ENCODE measurements at places on chromosomes 6 and 20.
A peak's percentile ranks its signal among the peaks of the same experiment; 100 is the strongest.

GRCh38 chr20:63071541-63072181 is 64.9 kb upstream of the BHLHE23 start:
- peak; percentile 26 for DNase-seq

GRCh38 chr6:15063253-15063853 is 182.5 kb upstream of the JARID2 start:
- no peak for DNase-seq

DNA sequence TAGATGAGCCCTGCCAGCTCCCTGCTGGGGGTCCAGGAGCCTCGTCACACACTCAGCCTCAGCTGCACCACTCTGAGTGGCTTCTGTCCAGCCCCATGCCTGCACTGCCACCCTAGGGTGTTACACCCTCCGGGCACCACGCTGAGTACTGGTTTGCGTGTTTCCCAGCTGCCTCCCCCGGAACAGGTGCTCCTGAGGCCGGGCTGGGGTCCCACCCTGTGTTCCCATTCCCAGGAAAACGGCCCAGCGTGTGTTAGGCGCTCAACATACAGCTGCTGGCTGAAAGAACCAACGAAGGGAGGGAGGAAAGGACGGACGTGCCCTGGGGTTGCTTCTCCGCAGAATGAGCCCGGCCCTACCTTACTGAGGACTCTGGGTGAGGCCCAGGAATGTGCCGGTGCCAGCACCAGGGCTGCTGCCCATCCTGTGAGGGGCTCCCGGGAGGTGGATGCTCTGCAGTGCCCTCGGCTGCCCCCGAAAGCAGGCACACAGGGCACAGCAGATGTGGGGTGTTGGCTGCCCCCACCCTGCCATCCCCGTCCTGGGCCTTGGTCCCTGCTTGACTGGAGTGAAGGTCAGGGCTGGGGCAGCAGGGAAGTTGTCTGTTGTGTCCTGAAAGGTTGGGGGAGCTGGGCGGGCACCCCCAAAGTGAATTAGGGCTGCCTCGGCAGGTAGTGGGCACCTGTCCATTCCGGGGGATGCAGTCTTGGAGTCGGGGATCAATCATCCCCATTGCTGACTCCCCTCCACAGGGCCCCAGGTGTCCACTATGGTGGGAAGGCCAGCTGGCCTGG is 16.3 kb downstream of the LAMA5 start:
- DNase-seq = no peak

- no peak for DNase-seq
These were observed 163.9 kb downstream of the FAXC start for GRCh38 chr6:99185525-99185924.

DNA sequence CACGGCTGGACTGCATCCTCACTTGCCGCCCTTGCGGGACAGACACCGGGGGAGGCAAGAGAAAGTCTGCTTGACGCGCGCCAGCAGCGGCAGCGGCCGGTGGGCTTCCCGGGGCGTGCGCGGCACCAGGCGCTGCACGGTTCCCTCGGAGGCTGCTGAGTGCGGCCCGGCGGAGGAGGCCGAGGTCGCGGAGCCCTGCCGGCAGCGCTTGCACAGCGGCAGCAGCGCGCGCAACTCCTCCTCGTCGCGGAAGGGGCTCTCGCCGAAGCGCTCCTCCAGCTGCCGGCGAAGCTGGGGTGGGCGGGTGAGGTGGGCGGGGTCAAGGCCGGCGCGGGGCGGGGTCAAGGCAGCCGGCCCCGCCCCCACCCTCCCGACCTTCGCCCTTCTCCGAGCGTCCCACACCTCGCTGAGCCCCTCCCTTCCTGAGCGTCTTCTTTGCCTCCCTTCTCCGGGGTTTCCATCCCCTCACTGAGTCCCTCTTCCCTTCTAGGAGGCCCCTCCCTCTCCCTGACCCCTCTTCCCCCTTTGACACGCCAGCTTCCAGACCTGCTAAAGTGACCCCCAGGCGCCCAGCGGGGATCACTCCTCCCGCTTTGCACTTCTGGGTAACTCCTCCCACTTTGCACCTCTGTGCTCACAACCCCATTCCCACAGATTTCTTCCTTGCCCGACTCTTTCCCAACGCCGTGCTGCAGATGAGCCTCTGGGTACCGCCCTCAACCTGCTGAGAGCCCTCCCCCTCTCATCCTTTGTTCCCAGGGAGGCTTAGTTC is 8.8 kb downstream of the DUSP15 start:
- DNase-seq = no peak

- peak; percentile 98 for DNase-seq
These were observed 15.0 kb upstream of the TBC1D22B start for GRCh38 chr6:37242429-37243052.

- no peak for DNase-seq
These were observed 79.4 kb downstream of the DACT2 start for GRCh38 chr6:168240160-168240559.

GRCh38 chr20:37053230-37053950 is 42.4 kb downstream of the RBL1 start:
- no peak for DNase-seq

- DNase-seq = peak; percentile 43
These were observed 247.9 kb upstream of the BMP2 start for GRCh38 chr20:6519556-6519955.

Data from stromal cell of bone marrow (primary cell).